ENCODE measurements at places on chromosomes 11 and 22.

- peak; percentile 97 for DNase-seq
Measured at GRCh38 chr11:62545437-62546243, 966 bp downstream of the AHNAK start.

GRCh38 chr22:21450320-21450831 lies 16.8 kb upstream of the TMEM191C start:
- peak; percentile 17 for DNase-seq

DNA sequence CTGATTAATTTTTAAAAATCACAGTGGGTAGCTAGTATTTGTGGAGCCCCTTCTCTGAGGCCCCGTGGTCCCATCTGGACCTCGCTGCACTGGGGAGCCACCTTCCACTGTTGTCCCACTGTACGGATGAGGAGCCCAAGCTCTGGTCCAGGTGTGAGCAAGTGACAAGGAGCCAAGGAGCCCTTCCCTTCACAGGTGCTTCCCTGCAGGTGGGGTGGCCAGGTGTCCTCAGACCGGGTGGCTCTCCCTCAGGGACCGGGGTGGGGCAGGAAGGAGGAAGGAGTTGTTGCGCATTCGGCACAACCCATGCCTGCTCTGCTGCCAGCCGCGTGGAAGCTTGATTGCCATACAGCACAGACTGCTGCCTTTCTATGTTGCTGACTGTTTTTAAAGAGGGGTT lies 10.4 kb upstream of the SEPTIN5 start:
- no peak for DNase-seq

DNA sequence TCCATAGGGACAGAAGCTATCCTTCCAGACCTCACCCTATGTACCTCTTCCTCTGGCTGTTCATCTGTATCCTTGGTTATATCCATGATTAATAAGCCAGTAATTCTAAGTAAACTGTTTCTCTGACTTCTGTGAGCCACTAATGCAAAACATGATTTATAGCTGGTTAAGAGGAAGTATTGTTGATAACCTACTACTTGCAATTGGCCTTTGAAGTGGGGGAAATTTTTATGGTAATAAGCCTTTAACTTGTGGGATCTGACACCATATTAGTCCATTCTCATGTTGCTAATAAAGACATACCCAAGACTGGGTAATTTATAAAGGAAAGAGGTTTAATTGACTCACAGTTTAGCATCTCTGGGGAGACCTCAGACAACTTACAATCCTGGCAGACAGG lies 21.9 kb downstream of the CASP12 start:
- no peak for DNase-seq

DNA sequence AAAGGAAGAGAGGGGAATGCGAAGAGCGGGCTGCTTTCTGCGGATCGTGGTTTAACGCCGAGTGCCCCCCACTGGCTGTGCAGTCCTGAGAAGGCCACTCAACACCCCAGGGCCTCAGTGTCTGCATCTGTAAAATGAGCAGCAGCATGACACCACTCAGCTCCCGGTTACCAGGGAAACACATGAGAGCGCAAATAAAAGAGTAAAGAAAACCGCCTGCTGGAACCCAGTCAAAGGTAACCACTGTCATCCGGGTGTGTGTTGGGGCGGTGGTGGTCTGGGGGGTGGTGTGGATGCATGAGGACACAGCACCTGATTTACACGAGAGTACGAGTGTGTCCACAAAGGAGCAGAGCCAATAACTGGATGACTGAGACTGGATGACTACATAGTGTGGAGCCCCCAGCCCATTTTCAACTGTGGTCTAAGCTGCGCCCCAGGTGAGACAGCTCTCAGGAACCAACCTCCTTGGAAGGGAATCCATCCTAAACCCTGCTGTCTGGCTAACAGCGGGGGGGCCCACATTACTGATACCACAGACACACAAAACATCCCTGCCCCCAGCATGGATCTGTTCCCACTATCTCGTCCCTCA lies 5.7 kb downstream of the CELSR1 start:
- no peak for DNase-seq

- no peak for DNase-seq
Measured at GRCh38 chr22:49973018-49973961, 12.7 kb downstream of the PIM3 start.

DNA sequence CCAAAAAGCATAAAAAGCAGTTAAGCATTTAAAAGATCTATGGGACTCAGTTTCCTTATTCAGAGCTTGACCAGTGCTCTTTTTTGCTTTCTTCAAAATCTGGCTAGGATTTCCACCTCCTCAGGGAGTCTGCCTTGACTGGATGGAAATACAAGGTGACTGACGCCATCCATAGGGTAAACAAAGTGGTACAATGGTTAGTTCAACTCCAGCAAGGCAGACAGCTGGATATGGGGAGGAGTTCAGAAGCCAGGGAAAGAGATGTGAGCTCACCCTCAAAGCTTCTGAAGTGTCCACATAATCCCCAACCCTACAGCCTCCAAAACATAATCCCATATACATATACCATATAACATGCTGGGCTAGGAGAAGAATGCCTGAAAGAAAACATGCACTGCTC lies 52.0 kb downstream of the KIRREL3 start:
- no peak for DNase-seq

DNA sequence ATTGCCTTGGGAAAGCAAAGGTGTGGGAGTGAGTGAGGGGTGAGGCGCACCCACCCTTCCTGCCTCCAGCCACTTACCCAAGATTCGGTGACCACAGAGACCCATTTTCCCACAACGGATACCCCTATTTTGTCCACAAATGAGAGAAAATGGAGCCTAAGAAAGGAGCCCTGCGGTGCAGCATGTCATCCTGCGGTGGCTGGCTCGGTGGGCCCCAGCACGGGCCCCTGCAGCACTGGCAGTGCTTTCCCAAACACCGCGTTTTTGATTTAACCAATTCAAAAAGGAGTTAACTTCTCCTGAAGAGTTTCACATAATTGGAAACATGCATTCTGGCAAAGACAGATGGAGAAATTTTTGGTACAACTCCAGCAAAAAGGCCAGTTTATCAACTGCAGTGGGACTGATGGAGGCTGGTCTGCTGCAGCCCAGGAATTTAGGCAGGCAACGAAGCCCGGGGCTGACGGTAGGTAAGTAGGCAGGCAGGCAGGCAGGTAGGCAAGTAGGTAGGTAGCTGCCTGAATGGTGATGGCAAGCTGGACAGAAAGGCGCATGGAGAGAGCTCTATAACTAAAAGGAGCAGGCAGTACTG lies 84.2 kb downstream of the FDX1 start:
- DNase-seq, result no peak

GRCh38 chr11:34358258-34358727 lies 483 bp upstream of the ABTB2 start:
- DNase-seq, result peak; percentile 66

DNA sequence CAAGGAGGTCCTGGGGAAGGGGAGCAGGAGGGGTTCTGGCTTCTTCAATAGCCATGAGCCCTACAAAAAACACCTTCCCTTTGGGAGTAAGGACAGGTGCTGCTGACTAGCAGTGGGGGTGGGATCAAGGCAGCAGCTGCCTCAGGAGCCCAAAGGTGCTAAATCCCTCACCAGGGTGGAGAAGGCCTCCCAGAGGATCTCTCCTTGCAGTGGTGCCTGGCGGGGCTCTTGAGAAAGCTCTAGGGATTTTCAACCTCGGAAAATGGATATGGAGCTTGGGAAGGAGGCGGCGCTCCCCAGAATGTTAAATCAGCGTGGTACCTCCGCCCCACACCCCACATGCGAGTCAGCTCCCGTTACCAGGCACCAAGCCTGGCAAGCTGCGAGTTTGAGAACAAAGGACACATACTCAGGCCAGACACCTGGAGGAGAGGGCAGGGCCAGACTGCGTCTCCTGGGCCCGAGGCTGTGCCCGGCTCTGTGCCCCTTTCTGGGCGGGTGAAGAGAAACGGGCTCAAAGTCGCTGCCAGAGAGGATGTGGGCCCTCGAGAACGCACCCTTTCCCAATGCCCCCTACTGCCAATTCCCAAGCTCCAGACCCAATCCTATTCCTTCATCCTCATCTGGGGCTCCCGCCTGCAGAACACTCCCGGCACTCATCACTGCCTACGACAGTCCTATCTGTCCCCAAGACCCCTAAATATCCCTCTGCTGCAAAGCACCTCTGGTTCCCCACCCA lies 139.0 kb downstream of the BRD1 start:
- DNase-seq, result no peak

DNA sequence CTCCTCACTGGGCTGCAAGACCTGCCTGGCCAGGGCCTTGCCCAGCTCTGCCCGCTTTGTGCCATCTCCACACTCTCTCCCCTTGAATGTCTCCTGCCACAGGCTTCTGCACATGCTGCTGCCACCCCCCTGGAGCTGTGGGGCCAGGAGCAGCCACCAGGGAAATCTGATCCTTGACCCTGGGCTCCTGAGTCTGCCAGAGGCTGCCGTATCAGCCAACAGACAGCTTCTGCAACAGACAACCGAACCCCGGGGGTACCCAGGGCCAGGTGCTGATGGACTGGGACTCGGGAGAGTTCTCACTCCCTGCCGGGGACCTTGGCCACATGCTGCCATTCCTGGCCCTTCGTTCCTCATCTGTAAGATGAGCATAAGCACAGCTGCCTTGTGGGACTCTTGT lies 3.3 kb upstream of the PPARA start:
- DNase-seq, result no peak

DNA sequence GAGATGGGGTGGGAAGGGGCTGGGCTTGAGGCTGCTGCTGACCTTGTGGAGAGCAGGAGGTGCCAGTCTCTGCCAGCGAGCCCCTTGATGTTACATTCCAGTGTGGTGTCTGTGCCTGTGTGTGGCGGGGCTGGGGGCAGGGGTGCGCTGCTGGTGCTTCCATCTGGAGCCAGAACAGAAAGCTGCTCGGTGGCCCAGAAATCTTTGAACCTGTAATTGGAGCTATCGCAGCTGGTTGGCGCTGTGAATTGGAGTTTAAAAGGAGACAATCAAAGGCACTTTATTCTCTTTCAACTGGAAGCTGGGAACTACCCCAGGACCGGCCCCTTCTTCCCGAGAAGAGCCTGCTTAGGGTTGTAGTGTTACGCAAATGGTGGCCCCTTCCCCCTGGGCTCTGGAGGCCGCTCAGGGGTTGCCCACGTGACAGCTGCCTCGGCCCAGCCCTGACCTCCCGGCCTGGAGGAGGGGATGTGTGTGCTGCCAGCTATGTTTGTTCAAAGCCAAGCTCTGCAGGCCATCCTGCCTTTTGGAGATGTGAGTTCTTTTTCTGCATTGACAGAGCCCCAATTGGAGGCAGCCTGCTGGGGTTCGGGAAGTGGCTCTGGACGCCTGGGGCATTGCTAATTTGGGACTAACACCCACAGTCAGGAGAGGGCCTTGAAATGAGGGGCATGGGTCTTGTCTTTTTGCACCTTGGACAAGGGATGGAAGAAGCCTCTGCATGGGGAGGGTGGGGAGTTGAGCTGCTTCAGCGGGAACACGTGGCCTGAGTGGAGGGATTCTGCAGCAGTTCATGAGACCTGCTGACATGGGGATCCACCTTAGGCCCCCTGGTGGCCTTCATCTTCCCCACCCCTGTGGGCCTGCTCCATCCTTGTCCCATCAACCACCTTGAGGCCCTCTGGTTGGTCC lies 14.0 kb upstream of the ARSA start:
- peak; percentile 43 for DNase-seq

All from left ventricle myocardium superior (tissue), 1 donor.